ENCODE measurements at places on chromosomes 3 and 15.

DNA sequence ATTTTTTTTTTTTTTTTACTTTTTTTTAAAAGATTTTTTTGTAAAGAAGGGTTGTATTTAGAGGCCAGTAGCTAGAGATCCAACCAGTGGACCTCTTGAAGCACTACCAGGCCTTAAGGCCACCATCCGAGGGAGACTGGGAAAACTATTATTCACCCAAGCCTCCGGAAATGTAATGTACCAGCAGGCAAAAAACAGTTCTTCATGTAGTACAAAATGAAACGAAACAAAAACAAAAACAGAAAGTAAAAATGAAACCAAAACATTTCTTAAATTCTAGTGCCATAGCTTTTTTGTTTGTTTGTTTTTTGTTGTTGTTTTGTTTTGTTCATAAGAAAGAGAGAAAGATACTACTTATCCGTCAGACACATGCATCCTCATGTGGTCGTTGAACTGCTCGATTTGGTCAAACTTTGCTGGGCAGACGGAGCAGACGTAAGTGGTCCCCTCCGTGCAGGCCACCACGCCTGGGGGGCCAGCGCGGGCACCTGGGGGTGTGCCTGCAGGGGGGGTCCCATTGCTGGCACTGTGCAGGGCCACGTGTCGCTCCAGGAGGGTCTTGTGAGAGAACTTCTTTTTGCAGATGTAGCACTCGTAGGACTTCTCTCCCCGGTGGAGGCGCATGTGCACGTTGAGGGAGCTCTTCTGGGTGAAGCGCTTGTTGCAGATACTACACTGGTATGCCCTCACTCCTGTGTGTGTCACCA is 45.0 kb downstream of the TIGIT start:
- no peak for DNase-seq

GRCh38 chr3:153881201-153881600 is 240.0 kb upstream of the ARHGEF26 start:
- no peak for DNase-seq

DNA sequence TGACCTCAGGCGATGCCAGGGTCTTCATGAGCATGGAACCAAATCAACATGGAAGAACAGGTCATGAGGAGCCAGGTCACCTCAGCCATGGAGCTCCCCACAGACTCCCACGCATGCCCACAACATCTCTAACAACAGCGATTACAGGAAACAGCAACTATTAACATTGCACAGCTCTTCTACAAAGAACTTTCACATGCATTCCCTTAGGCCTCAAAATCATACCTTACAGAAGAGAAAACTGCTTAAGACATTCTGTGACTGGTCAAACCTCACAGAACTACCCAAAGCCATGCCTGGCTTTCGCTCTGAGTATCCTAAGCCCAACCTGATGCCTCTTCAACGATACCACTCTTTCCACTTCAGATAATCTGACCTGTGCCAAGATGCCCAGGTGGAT is 117.8 kb downstream of the OXNAD1 start:
- no peak for DNase-seq

DNA sequence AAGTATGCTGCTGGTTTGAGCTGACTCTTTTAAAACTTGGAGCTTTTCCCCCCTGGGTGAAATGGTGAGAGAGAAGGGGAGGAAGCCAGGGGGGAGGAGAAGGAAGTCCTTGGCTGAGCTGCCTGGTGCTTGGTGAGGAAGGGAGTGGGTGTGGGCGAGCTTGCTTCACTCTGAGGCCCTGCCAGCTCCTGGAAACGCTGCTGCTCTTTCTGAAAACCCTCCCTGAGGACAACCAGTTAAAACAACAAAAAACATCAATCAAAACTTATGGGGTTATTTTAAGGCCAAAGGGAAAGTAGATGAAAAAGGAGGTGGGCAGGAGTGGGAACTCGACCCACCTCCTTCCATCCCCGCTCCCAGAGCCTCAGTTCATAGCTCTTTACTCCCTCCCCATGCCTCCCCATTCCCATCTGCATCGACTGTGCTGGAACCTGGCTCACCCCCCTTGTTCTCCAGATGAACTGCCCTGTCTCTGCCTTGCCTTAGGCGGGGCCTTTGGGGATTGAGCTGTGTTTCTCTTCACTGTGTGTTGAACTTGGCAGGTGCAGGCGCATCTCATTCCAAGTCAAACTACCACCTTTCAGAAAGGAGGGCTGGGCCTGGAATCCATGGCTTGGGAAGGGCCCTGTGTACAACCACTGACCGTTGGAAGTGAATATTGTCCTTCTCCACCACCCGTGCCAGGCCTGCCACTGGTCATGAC is 166.1 kb downstream of the ZNF621 start:
- DNase-seq: no peak

DNA sequence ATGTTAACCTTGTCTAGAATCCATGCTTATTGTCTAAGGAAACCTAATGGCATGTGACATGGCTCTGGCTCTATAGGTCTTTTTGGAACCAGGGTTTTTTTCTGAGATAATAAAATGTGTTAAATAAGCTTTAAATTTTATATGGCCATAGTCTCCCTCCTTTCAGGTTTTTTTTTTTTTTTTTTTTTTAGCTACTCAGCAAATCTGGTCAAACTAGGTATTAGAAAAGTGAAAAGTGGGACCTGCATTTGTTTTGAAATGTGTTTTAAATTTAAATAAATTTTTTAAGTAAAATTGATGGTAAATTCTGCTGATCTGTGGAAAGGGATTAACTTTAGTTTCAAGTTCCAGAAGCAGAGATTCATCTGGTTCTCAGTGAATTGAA is 52.1 kb upstream of the NANOGP8 start:
- no peak for DNase-seq

GRCh38 chr3:32166654-32167053 is 60.2 kb downstream of the GPD1L start:
- no peak for DNase-seq

GRCh38 chr15:73239564-73240215 is 129.1 kb downstream of the HCN4 start:
- no peak for DNase-seq

GRCh38 chr3:16484216-16484615 is 29.3 kb downstream of the RFTN1 start:
- no peak for DNase-seq

- no peak for DNase-seq
Observed at GRCh38 chr3:87136066-87136596, 91.0 kb upstream of the CHMP2B start.

- no peak for DNase-seq
Observed at GRCh38 chr15:58589047-58589446, 157.3 kb downstream of the LIPC start.
